ENCODE measurements at places on chromosomes 13 and 19.

- DNase-seq: no peak
These were observed 671.5 kb upstream of the PCDH20 start for GRCh38 chr13:62087124-62087523.

- no peak for DNase-seq
These were observed 271.0 kb downstream of the SLITRK5 start for GRCh38 chr13:87942205-87942604.

- no peak for DNase-seq
These were observed 153.1 kb downstream of the RGCC start for GRCh38 chr13:41610404-41610803.

DNA sequence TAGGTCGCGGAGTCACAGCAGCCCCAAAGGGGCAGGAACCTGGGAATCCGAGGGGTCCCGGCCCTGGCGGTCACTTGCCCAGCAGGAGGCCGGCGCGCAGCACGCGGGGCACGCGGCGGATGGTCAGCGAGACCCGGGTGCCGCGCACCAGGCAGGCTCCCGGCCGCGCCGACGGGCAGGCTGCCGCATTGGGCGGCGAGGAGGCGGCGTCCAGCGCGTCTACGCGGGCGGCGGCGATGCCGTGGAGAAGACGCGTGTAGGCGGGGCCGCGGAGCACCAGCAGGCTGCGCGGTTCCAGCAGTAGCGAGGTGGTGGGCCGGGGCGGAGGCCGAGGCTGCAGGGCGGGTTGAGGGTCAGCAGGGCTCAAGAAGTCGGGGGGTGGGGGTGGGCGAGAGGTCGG is 607 bp upstream of the SYNE4 start:
- no peak for DNase-seq

DNA sequence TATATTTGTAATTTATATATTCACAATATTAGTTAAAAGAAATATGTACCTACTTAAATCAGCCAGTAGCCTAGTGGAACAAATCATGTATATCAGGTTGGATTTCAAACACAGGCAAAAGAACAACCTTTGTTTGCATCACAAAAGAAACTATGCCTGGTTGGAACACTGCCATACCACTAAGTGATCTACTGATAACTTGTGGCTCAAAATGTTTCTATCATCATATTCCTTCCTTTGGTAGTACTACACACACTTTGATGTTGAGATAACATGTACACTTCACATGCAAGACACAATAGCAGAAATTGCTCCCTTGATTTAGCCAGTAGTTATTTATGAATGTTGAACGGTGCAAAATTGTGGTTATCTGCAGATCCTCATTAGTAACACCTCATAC is 146.0 kb upstream of the GPC6 start:
- no peak for DNase-seq

DNA sequence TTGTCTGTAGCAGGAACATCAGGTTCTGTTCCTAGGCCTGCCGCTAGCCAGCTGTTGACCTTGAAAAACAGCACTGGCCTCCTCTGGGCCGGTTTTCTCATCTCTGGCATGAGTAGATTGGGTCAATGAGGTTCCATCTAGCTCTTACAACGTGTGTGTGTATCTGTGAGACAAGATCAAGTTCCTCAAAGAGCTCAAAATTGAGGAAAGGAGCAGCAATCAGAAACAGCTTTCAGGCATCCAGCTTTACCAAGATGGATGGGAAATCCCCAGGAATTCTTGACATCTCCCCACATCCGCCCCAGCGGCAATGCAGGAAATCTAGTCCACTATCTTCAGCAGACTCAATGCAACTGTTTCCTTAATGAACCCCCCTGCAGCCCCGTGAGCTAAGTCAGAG is 4.9 kb downstream of the FLT1 start:
- DNase-seq: no peak

DNA sequence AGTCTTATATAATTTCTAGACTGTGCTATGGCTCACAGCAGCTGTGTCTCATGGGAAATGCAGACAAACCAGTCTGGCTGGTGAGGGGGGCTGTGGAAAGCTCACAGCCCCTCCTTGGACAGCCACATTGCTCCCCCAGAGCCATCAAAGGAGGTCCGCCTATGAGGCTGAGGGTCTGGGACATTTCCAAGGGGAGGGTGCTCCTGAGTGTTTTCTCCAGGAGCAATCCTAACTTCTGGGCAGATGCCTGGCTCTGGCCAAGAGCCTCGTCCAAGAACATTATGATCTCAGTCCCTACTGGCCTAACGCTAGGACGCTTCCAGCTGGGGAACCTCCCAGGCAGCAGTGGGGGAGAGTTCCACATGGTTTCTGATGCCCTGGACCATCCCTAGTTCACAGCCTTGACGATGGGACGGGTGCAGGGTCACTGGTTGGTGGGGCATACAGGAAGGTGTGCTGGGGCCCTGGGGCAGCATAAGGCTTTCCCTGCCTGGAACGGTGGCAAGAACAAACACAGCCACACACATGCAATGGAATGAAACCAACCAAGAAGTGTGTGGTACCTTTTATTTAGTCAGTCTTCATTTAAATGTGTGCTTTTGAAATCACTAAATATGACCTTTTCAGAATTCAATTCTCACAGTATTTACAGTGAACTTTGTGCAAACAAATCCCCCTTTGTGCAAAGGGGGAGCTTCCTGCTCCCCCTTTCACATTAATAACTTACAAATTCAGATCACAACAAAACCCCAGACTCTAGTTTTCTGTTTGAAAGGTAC is 60.6 kb downstream of the CDADC1 start:
- DNase-seq: no peak

GRCh38 chr19:29680937-29681336 is 15.7 kb downstream of the PLEKHF1 start:
- no peak for DNase-seq

- DNase-seq: no peak
These were observed 123.5 kb downstream of the KCTD12 start for GRCh38 chr13:76762721-76763120.

DNA sequence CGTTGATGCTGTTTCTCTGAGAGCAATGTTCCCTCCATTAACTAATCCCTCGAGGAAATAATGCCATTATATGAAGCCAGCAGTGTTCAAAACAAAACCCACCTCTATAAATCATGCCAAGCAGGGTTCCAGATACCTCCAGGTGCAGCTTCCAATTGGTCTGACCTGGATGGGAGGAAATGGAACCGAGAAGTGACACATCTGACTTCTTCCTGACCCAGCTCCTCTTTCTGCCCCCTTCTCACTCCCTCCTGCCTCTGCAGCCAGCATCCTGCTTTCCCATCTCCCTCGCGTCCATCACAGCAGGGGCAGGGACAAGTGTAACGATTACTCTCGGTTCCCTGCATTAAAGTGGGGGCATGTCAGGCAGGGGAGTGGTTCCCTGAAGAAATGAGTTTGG is 37.5 kb downstream of the HSPH1 start:
- DNase-seq: no peak

DNA sequence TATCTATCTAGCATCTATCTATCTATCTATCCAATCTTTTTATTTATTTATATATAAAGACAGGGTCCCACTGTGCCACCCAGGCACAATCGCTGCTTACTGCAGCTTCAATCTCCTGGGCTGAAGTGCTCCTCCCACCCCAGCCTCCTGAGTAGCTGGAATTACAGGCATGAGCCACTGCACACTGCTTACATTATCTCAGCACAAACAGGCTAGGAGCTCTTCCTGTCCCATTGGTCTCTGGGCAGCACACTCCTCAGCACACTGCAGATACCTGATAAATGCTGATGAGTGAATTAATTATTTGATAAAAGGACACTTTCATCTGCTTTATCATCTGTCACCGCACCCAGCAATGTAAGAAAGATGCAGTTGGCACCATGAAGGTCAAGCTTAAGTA is 16.1 kb downstream of the ZNF562 start:
- no peak for DNase-seq

GRCh38 chr13:42638886-42639285 is 64.9 kb downstream of the TNFSF11 start:
- DNase-seq: no peak

DNA sequence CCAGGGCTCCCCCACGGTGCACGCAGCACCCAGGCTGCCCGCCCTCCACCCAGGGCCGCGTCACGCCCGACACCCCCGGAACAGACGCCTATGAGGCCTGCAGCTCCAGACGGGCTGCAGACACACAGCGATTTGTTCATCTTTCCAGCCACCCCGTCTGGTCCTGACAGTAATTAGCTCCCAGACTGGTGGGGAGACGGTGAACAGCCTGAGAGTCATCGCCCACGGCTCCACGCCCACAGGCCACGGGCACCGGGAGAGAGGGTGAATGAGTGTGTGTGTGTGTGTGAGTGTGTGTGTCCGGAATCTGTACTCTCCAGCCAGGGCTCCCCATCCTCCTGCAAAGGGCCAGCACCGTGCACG is 18.1 kb downstream of the GADD45B start:
- DNase-seq: no peak

DNA sequence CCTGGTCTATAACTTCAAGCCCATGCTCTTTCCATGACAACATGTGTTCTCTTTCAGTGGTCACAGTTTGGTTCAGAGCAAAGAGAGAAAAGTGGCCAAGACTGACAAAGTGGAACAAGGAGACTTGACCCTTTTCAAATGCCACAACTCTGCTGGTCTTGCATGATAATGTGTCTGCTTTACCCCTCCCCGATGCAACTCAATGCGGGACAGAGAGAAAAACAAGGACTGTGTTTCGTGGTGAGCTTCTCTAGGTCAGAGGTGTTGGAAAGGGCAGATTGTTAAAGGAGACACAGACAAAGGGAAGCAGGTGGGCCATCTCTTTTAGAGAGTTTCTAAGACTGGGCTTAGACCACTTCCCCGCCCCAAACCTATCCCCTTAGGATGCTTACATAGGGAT is 61.6 kb upstream of the SERTM1 start:
- no peak for DNase-seq

DNA sequence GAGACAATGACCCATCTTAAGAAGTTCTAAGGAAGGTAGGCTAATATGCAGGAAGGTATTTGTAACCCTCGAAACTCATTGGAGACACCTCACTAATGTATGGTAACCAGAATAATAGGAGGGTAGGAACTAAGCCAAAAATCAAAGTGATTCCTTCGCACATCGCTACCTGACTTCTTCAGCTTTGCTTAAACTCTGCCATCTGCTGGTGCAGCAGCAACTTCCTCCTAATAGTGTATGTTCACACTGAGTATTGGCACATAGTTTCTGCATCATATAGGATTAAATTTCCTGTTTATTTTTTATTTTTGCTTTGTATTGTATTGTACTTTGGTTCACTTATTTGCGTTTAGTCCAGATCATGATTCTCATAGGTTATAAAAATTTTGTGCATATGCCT is 676.2 kb downstream of the GPC5 start:
- DNase-seq: no peak

GRCh38 chr19:29512748-29513147 is 13.0 kb upstream of the VSTM2B start:
- DNase-seq: no peak

Data from esophagus squamous epithelium (tissue), 5 donors.